ENCODE measurements at places on chromosomes 11 and 22. TPM values are rescaled to one million over a fixed set of nuclear protein-coding genes. Genes with fewer than 3 reads are reported as not detected.

RAB36 gene
- total RNA-seq = 1.0 TPM

MMP12 gene
- not detected for total RNA-seq

DNA sequence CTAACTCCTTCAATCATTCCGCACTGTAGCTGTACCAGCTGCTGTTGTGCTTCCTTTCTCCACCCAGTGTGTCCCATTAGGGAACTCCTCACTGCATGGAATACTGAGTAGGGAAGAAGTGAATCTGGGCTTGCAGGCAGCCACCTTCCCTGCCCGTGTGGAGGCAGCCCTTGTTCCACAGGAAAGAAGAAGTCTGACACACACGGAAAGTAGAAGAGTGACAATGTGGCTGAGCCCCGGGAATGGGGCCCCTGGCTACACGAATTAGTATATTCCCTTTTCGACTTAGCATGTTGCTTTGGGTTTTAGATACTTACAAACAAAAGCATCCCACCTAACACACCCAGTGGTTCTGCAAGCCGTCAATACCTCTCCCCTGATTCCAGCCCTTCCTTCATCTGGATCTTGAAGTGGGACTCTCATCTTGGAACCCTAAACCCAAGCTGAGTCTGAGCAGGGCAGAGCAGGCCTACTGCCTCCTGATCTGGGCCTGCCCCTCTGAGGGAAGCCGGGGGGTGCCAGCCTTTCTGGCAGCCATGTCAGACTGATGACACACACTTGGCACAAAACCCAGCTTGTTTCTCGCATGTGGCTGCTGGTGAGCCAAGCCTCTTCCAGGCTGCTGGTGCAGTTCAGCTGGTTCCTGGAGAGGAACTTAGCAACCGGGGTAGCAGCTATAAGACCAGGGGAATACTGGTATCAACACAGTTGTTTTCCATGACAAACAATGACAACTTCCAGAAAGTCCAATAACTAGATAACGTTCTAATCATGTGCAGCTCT lies 71.6 kb downstream of the C11orf58 start:
- DNase-seq = no peak
- H3K27me3 ChIP-seq = peaks cover 2% of the 10 kb centered on the region
- no peaks in the 10 kb centered on the region for H3K4me1 ChIP-seq
- no peaks in the 10 kb centered on the region for H3K36me3 ChIP-seq

GRCh38 chr11:72777755-72778278 lies 16.0 kb downstream of the STARD10 start:
- H3K4me1 ChIP-seq = peaks cover 8% of the 10 kb centered on the region
- H3K27ac ChIP-seq = no peak overlapping the region
- no peak overlapping the region for H3K4me3 ChIP-seq

GRCh38 chr11:104462341-104462740 lies 298.4 kb upstream of the PDGFD start:
- H3K27ac ChIP-seq = no peak overlapping the region
- H3K4me3 ChIP-seq = no peak overlapping the region
- no peak for DNase-seq

GPHA2 gene
- total RNA-seq = not detected

TRIM49D2 gene
- not detected for total RNA-seq

- no peak overlapping the region for H3K27ac ChIP-seq
- H3K27me3 ChIP-seq = no peaks in the 10 kb centered on the region
- no peak for DNase-seq
- H3K36me3 ChIP-seq = no peaks in the 10 kb centered on the region
These were observed 14.3 kb downstream of the EIF3M start for GRCh38 chr11:32597921-32598320.

DNA sequence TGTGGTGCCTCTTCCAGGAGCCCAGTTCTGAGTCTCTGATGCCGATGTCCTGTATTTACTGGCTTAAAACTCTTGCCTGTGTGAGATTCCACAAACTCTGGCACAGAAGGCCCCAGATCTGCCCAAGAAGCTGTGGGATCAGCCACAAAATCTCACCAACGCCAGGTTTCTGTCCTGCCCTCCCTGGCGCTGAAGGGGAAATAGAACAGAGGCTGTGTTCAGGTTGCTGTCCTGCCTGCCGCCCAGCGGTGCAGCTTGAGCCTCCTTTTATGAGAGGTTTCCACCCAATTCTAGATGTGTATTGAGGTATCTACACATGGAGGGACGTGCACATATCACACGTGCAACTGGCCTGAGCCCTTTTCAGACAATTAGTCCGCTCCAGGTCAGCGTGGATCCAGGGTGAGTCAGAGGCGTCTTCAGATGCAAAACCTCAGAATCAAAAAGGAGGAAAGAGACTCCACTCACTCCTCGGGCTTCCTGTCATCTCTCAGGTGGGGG lies 2.2 kb downstream of the TMEM80 start:
- H3K4me3 ChIP-seq = no peak overlapping the region
- no peaks in the 10 kb centered on the region for H3K27me3 ChIP-seq
- no peak overlapping the region for H3K27ac ChIP-seq
- DNase-seq = no peak

LDHAL6A gene
- total RNA-seq = not detected

RIMBP3C gene
- total RNA-seq = 0.24 TPM

HSPB2 gene
- total RNA-seq = not detected

DNA sequence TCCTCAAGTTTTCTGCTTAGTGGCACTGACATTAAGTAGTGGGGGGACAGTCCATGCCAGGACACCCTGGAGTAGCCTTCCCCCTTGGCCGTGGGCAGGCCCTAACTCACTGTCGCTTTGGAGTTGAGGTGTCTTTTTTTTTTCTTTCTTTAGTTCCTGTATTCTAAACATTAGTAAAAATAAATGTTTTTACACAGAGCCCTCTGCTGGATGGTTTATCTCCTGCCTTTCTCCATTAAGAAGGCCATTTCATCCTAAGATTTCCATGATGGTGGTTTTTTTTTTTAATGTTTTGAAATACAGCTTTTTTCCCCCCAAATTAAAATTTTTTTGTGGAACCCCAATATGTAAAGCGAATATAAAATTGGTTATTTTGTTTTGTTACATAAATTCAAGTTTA lies 1.8 kb upstream of the TIGD3 start:
- no peak overlapping the region for H3K4me3 ChIP-seq
- no peaks in the 10 kb centered on the region for H3K27me3 ChIP-seq
- H3K27ac ChIP-seq = no peak overlapping the region
- H3K36me3 ChIP-seq = peaks cover 21% of the 10 kb centered on the region
- H3K4me1 ChIP-seq = peaks cover 4% of the 10 kb centered on the region
- no peak for DNase-seq

All from GM12878 (cell line).